ENCODE measurements at places on chromosomes 11 and 22.

- peak; percentile 37 for DNase-seq
These were observed 2.0 kb upstream of the UBXN1 start for GRCh38 chr11:62680825-62681240.

DNA sequence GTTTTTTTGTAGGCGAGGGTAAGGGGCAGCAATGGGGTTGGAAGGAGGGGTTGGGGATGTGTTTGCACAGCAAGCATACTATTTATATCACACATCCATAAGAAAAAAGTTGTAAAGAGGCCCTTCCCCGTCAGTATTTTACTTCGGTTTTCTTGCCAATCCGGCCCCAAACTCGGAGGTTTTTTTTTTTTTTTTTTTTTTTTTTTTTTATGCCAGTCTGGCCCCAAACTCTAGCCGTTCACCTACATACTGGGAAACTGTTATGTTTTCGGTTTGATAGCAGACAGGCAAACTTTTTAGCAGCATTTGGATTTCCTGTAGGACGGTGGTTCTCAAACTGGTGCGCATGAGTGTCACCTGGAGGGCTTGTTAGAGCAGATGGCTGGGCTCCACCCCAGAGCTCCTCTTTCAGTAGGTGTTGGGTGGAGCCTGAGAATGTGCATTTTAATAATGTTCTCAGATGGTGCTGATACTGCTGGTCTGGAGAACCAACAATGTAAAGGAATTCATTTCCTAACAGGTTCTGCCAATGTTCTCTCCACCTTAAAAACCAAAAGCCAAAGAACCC is 76.5 kb upstream of the ZBED5 start:
- no peak for DNase-seq

GRCh38 chr11:82195283-82195682 is 538.4 kb downstream of the FAM181B start:
- no peak for DNase-seq

DNA sequence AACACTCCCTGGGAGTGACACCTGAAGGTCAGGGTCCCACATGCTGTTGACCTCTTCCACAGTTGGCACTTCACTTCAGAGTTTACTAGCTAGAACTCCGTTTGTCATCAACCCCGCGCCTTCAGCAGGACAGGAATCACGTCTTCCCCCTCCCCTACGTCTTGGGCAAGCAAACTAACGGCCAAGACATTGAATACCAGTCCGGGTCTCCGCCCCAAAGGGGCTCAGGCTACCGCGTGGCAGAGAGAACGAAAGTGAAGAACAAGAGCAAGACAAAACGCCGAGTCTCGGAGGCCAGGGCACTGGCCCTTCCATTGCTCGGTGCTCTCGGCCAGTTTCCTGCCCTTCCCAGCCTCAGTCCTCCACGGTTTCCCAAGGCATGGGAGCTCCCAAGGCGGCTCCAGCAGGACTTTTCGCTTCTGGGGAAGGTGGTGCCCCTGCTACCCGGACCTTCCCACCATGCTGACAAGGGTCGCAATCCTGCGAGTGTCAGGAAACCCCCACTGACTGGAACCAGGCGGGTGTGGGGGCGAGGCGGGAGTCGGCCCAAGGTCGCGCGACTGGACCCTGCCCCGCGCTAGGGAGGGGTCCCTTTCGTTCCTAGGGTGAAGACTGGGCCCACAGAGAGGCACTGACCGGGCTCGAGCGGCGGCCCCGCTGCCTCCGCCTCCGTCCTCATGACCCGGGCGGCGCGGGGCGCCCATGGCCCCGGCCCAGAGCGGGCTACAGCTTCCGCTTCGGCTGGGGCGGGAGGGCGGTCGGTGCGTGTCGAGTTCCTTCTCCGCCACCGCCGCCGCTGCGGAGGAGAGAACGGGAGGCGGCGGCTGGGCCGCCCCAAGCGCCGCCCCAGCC is at the start of gene GUCD1:
TSS of gene GUCD1 (minus strand) at position 826 of the 852 bp plus-strand sequence. CDS start at position 679, 147 bp downstream.
- no peak for DNase-seq

DNA sequence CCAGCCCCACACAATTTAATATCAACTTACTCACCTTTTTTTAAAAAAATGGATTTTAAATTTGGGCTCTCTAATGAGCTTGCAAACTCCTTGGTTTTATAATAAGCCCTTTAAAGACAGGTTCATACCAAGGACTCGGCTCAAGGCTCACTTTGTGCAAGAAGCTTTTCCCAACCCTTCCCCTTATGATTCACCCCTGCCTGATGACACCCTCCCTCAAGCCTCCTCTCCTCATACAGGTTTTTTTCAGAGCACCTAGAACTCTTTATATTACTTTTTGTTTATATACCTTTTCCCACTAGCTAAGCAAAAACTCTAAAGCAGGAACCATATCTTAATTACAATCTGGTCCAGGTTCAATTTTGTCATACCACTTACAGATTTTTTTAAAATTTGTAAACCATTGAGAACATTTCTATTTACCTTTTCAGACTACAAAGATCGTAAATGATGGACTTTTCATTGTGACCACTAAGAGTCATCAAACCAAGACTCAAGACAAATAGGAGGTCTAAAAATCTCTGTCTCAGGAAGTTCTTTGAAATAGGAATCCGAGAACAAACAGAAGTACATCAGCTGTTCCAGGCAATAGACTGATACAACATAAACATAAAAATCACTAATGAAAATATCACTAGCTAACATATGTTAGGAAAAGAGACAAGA is 13.1 kb upstream of the EXPH5 start:
- no peak for DNase-seq

GRCh38 chr22:37659897-37660708 is 1.6 kb downstream of the PDXP start:
- DNase-seq: no peak

DNA sequence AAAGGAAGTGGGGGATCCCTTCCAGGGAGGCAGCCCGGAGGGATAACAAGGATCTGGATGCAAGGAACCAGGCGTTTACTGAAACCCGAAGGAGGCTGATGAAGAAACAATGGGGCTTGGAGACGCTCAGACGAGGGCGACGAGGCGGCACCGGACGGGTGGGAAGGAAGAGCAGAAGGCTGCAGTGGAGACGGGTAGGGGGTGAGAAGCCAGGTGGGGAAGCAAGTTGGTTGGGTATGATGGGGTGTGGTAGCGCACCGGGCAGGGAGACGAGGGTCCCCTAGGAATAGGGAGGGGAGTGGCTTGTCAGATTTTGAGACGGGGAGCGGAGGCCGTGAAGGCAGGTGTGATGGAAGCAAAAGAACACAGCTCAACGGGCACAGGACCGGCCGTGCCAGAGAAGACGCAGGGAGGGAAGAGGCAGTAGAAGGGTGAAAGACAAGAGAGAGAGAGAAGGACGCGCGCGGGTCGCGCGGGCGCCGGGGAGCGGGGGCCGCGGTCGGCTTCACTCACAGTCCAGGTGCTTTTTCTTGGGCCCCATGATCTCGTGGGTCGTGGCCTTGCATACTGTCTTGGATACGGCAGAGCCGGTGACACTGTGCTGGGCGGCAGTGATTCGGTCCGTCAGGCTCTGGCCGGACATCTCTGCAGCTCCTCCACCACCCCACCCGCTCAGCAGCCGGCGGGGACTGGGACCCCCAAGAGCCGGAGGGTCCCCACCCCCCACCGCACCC is 579 bp downstream of the PICALM start:
- no peak for DNase-seq

DNA sequence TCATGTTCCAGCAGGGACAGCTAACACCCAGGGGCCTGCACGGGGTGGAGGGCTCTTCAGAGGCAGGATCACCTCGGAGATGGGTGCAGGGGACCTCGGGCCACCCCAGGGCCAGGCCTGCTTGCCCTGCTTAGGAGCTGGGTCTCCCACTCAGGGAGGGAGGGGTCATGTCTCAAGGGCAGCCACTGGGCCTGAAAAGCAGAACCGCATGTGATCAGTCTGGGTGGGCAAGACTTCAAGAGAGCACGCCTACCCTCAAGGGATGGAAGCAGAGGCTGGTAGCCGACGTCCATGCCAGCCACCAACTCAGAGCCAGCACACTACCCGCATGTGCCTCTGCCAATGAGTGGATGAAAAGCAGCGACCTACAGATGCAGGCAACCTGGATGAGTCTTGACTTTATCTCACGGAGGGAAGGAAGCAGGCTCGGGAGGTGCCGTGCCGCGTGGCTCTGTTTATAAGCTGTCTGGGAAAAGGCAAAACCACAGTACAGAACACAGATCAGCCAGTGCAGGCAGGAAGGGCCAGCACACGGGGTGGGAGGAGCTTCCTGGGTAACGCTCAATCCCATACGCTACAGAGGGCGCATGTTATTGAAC is 16.0 kb downstream of the TBX1 start:
- no peak for DNase-seq
